ENCODE measurements at places on chromosomes 2 and 18. TPM values are rescaled to one million over a fixed set of nuclear protein-coding genes. Genes with fewer than 3 reads are reported as not detected.

DNA sequence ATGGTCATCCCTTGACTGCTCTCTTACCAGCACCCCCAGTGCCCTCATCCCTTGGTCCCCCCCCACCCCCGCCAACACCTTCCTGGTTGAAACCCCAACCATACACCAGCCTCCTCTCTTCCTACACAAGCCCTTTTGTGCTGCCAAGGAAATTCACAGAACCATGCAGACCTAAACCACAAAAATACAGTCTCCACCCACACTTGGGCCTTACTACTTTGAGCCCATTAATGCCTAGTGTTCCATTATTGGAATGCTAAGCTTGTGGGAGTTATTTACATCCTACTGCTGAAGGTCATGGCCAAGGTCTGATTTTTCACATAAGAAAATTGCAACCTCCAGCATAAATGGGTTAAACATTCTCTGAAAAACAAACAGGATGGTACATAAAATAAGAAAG, 4.1 kb upstream of the CRACDL start:
- DNase-seq = no peak

The RBM43 gene
- 2.9 TPM for total RNA-seq

The LHCGR gene
- 0.31 TPM for total RNA-seq

- no peak for DNase-seq
Measured at GRCh38 chr18:68944330-68944729, 146.4 kb downstream of the CCDC102B start.

DNA sequence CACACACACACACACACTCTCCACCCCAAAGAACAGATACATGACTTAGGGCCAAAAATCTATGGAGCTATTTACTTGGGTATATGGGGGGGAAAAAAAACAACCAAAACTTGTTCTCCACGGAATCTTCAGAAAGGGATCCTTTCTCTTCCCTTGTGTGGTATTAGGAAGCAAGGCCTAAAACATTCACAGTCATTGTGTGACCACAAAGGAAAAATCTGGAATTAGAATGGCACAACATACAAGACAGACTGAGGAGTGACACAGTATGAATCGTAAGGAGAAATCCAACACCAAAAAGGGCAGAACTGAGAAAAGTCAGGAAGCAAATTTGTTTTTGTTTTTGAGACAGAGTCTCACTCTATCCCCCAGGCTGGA, 70.3 kb downstream of the ASXL2 start:
- no peak for DNase-seq

The CRYBA2 gene
- not detected for total RNA-seq

DNA sequence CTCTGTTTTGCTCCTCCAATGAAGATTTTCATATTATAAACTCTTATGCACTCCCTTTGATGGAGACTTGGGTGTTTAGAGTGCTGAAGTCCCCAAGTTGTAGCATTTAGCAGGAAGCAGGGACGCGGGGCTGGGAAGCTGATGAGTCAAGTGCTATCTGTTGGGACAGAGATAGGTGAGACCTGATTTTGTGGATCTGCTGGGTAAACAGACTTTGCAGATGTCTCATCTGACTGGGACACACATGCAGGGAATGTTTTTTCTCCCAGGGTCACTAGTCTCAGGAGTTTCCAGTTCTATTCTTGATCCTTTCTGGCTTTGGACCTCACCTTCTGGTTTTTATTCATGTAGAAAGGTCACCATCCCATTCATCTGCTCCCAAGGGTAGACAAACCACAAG, 79.7 kb upstream of the ACAA2 start:
- no peak for DNase-seq

Measured in WTC11 (cell line).